ENCODE measurements at places on chromosomes 7 and 10.

- DNase-seq, result no peak
Observed at GRCh38 chr10:15571575-15571974, 148.1 kb downstream of the ITGA8 start.

DNA sequence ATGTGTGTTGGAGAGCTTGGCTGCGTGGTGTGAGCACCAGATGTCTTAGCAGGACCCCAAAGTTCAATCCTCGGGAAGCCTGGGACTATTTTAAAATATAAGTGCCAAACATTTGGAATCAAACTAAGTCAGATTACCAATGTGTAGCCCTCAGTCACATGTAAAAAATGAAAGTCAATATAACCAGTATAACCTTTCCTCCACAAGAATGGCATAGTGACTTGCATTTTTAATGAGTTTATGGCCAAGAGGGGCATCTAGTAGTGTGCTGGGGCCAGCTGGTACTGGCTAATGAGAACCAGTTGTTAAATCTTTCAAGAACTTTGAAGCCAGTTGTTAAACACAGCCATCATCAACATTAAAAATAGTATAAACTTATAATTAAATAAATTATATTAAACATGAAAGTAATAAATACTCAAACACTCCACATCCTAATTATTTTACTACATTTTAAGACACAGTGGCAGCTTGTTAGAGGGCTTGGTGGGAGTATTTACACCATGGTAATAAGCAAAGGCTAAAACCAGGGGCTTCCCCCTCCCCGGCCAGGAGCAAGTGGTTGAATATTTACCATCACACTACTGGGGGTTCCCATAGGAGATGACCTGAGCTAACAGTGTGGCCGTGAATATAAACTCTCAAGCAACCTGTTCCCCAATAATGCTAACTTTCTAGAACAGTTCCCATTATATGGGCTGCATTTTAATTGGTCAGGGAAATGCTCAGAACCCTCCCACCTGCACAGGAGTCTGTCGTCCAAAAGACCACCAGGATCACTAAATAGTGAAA lies 7.9 kb upstream of the FAM170B start:
- DNase-seq, result no peak

- no peak for DNase-seq
Observed at GRCh38 chr7:108099713-108100112, 30.4 kb downstream of the LAMB4 start.

DNA sequence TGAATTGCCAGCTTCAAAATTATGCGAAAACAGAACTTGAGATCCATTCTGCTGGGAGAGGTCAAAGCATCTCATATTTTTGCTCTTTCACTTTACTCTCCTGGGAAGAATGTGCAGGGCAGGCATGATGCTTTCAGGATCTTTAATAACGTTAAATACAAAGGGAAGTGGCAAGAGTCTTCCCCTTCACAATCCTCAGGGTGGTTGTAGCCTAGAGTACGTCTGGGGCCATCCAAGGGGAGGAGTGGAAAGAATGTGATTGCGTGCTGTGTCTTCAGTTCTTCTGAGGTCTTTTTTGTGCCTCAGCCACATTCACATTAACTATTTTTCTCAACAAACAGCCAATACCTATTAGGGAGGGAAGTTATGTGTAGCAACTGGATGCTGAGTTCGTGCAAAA lies 207.3 kb downstream of the HGF start:
- no peak for DNase-seq

DNA sequence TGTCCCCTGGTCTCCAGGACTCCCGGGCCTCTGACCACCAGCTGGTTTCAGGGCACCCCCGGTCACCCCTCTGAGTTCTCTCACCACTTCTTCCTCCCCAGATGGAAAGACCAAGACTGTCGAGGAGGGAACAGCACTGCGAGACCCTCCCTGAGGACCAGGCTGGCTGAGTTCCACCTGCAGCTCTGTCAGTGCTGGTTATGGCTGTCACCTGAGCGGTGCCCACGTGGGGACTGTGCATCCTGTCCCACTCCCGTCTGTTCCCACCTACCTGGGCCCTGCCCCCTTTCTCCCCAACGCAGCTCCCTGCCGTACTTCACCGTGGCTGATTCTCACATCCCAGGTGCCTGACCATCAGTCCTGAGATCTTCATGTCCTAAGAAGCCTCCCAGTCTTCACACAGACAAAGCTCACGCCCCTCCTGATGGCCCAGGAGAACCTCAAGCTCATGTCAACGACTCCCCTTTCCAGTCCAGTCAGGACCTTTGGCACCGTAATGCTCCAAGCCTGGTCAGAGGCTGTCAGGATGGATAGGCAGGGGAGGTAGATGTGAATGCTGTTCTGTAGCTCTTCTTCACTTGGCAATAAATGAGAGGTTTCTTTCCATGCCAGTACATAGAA lies 159.7 kb downstream of the USP6NL start:
- DNase-seq, result no peak

DNA sequence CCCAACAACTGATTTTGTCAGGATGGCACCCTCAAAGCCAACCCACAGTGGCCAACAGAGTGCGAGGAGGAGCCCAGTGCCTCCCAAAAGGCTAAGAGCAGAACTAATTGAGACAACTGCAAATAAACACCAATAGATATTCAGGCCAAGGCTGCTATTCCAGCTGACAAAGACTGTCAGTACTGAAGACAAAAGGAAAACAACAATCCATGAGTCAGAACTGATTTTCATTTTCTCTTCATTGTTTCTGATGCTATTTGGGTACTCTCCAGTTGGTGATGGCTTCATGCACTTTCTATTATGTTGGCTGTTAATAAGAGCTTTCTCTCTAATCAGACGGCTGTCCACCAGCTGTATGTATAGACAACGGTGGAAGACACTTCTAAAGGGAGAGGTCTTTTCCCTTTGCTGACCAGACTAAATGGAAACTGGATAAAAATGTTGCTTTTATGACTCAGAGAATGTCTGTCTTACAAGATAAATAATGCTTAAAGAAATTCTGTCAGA lies 515.9 kb downstream of the PARD3 start:
- no peak for DNase-seq

GRCh38 chr7:69893906-69894305 lies 295.6 kb downstream of the AUTS2 start:
- DNase-seq, result no peak

GRCh38 chr10:5364890-5365338 lies at the start of gene UCN3:
Gene UCN3, plus strand, starts transcription at chr10:5364966. Its CDS starts 8,755 bp downstream, at chr10:5373721.
- no peak for DNase-seq

DNA sequence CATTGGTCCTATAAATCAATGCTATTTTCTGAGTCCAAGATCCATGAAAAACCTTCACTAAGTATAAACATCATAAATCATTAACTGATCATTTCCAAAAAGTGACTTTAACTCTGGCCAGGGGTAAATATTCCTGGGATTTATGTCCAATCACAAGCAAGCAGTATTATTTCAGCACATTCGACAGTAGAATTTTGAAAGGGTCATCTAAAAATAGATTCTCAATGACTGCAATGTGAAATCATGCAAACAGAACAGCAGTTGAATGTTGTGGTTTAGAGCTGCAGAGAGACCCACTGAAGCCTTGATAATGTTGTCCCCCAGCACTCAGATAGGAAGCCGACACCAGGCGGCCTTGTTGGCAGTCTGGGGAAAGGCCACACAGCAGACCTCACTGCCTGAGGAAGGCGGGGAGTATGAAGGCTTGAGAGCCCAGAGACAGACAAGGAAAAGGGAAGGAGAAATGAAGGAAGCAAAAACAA lies 38.1 kb downstream of the FAM107B start:
- no peak for DNase-seq

Data from stimulated activated CD4-positive, alpha-beta T cell treated with anti-CD3 and anti-CD28 coated beads, Interleukin-1b, Interleukin-23, amount 100 ng/mL, for 1 hour (primary cell).